NCI-H460 (cell line): ENCODE measurements at places on chromosomes 13 and 19. TPM values are rescaled to one million over a fixed set of nuclear protein-coding genes. Genes with fewer than 3 reads are reported as not detected.

CLPTM1 gene
- 31.0 and 31.2 TPM in 2 replicates for total RNA-seq

GRCh38 chr13:110268576-110269185 is 38.3 kb downstream of the COL4A1 start:
- no peak for DNase-seq

MBD3L3 gene
- total RNA-seq = not detected in 2 replicates

- DNase-seq = no peak
Measured at GRCh38 chr13:57740719-57741118, 109.2 kb downstream of the PCDH17 start.

- DNase-seq = no peak
Measured at GRCh38 chr13:48443442-48444208, 30.7 kb upstream of the LPAR6 start.

C1QTNF9B gene
- not detected in 2 replicates for total RNA-seq

DNA sequence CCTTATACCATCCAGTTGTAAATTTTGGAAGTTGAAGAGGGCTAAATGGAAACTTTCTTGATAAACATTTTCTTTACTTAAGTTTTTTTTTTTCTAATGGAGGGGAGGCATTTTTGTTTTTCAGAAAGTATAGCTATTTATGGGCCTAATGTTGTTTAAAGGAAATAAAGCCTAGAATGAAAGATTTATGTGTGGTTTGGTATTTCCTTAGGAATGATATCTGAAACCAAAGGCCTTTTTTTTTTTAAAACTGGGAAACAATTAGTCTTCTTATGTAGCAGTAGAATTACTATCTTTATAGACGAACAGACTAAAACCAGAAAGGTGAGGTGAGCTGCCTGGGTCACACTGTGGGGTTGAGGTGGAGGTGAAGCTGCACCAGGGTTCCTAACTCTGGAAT is 80.1 kb downstream of the ESD start:
- no peak for DNase-seq

DNA sequence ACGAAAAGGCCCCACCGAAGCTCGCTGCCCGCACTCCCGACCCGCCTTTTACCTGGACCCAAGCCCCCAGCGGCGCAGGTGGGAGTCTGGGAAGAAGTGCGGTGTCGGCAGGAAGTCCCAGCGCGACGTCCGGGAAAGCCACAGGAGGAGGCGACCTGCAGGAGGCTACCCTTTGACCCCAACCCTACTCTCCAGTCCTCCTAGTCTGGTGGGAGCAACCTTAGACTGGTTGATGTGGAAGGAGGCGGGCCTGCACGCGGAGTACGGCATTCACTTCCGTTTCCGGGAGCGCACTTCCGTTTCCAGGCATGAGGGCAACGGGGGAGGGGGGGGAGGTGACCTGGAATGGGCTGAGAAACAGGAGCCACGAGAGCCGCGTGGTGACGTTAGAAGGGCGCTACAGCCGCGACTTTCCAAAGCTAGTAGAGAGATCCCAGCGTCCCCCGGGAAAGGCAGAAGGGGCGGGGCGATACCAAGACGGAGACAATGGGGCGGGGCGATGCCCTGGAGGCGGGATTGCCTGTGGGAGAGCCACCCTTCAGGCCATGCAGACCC is 28.5 kb downstream of the ZNF266 start:
- no peak for DNase-seq

- no peak for DNase-seq
Measured at GRCh38 chr13:75135325-75135825, 346.6 kb downstream of the TBC1D4 start.

GRCh38 chr19:29926031-29926430 is 16.0 kb upstream of the URI1 start:
- DNase-seq = no peak
